T follicular helper cell (primary cell): ENCODE measurements at places on chromosomes 2 and 18.

DNA sequence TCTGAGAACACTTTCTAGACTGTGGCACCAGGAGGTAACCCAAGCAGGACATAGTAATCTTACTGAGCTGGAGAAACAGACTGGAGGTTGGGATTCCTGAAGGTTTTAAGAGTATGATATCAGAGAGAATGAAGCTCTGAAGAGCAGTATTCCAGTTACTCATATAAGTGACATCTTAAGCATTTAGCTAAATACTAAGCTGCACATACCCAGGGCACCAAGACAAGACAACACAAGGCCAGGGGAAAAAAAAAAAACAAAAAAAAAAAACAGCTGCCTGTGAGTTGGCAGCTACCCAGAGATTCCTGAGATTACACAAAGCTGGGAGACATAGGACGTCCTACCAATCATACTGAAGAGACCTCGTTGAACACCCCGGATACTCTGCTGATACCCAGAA is 175.8 kb downstream of the SRBD1 start:
- DNase-seq, result no peak

DNA sequence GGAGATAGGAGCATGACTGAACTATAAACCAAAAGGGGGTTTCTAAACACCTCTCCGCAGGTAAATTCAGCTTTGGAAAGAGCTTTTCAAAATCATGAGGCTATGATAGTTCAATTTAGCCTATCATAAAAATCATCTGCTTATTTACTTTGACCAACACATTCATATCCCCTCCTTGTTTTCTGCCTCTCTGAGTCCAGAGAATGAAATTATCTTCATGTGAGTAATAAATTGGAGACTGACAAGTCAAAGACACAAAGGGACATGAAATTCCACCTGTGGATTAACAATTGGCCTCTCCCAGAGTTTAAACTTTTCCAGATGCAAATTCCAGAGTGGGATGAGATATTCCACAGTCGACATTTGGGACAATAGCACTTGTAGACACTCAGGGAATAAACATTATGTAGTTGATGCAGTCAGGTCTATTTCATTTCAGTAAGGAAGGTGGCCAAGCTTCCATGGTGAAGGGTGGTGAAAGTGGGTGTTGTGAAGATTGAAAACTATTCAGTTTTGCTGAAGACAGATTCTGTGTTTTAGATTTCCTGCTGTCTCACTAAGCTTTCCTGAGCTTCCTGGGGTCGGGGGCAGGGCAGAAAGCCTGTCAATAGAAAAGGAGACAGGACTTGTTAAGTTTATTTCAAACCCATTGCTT is 84.7 kb downstream of the CDC42EP3 start:
- no peak for DNase-seq

- no peak for DNase-seq
Observed at GRCh38 chr18:3726238-3726951, 276.4 kb downstream of the TGIF1 start.

DNA sequence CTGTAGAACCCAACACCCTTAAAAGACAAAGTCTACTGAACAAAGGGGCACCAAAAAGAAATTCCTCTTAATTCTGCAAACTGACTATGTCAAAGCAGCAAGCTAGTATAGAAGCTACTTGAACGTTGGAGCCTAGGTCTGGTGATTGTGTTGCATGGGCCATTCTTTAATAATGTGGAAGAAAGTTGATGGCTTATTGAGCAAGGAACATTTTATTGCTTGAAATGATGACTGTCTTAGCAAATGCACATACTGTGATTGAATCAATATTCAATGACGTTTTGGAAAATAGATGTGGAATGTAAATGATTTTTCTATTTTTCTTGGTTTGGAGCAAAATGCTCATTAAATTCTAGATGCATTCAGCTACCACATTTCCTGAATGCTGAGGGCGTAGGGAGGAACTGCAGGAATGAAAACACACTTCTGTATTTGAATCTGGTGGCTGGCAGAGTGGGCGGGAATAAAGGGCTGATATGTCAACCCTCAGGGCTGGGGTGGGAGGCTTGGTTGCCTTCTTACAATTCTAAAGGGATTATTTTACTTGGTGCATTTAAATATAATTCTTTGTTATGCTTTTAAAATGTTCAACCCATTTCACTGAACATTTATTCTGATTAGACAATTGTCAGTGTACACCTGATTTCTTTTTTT is 26.5 kb downstream of the MYO3B start:
- no peak for DNase-seq

- no peak for DNase-seq
Observed at GRCh38 chr2:42979416-42979869, 187.1 kb upstream of the HAAO start.

DNA sequence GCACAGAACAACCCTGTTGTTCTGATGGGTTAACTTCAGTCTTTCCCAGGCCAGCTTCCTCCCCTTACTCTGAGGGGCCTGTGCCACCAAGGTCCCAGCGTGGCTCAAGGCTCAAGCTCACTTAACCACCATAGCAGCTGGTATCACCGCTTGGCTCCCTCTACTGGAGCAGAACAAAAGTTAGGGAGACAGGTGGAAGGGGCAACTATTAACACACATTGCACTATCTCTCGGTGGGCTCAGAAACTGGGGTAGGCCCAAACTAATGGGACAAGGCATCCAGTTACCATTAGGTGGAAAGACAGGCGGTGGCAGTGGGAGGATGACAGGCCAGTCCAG is 88.7 kb upstream of the ATL2 start:
- no peak for DNase-seq

DNA sequence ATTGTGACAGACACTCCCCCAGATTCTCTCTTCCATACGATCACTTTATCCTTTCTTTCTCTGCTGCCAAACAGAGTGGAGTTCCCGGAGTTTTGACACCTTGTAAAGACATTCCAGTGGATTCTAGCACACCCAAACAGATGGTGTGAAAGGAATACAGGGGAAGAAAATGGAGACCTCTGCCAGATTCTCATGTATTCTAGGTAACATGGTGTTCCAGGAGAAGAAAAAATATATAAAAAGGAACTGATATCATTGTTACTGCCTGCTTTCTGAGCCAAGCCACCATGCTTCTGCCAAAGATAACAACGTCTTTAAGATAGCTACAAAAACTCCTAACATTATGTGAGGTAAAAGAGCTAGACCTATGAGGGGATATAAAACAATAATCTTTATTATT is 136.5 kb downstream of the TXNL1 start:
- no peak for DNase-seq

GRCh38 chr2:162243715-162244114 is 470 bp upstream of the FAP start:
- DNase-seq, result no peak

DNA sequence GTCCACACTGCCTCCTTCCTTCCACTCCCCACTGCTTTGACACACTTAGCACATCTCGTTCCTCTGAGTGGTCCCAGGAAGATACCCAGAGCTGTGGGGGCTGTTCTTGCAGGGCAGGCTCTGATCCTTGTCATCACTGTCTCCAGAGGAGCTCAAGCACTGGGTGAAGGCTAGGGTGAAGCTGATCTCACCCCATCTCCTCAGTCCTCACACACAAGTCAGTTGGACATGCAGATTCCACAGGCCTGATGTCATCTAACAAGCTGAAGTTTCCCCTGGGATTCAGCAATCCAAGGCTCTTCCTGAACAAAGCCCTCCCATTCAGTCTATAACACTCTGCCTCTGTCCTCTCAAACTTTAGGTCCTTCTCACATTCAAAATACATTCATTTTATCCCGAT is 90.6 kb upstream of the RAB6C start:
- no peak for DNase-seq

DNA sequence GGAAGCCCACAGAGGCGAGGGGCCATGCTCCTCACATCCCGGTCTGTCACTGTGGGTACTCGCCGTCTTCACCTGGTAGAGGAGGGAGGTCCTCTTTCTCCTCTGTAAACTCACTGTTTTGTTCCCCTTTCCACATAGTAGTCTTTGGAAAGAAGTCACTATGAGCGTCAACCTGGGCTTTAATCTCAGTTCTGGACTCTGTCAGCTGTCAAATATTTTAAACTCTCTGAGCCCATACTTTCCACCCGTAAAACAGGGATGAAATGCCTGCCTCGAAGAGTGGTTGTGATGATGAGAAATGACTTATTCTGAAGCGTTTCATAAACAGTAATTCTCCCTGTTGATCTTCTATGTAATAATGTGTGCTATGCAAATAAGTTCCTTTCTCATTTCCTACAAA is 547.1 kb upstream of the SOX11 start:
- no peak for DNase-seq

GRCh38 chr2:15195813-15196212 is 365.3 kb downstream of the NBAS start:
- DNase-seq, result no peak

- DNase-seq, result no peak
Observed at GRCh38 chr18:4808891-4809290, 353.8 kb upstream of the DLGAP1 start.

- DNase-seq, result no peak
Observed at GRCh38 chr18:34923911-34924310, 117.3 kb upstream of the MAPRE2 start.

DNA sequence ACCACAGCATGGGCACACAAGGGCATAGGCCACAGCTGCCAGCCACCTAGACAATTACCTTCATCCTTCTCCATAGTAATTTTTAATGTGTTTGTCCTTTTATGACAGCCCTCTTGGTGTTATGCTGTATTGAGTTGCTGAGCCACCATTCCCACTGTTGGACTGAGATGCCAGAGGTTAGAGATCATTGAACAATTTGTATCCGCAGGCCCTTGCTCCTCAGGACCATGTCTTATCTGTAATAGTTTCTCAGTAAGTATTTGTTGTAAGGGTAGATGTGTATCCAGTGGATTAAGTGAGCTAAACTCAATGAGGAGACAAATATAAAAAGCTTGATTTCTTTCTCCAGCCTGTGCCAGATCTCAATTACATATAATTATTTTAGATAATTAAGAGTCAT is 832.8 kb upstream of the ID2 start:
- no peak for DNase-seq

DNA sequence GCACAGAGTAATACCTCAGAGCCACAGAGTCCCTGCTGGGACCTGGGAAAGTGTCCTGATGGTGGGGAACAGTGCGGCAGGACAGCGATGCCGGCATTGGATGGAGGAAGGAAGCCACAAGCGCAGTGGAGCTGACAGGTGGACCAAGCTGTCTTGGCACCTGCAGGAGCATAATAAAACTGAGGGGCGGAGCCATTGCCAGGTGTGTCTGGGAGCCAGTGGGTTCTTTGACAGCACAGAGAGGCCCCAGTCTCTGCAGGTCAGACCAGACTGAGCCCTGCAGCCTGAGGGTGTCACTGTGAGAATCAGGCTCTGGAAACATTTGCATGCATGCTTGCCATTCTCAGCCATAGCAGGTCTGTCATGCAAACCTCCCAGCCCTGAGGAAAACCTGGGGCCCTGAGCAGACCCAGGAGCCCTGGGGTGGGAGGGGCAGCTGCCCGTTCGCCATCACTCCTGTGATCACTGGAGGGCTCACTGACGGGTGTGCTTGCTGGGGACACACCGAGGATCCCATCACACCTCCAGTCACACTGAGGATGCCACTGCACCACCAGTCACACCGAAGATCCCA is 210.5 kb upstream of the HDAC4 start:
- no peak for DNase-seq

- DNase-seq, result no peak
Observed at GRCh38 chr18:49178736-49179135, 228.0 kb upstream of the SMAD7 start.

- DNase-seq, result no peak
Observed at GRCh38 chr18:9868857-9869714, 16.7 kb upstream of the TXNDC2 start.

DNA sequence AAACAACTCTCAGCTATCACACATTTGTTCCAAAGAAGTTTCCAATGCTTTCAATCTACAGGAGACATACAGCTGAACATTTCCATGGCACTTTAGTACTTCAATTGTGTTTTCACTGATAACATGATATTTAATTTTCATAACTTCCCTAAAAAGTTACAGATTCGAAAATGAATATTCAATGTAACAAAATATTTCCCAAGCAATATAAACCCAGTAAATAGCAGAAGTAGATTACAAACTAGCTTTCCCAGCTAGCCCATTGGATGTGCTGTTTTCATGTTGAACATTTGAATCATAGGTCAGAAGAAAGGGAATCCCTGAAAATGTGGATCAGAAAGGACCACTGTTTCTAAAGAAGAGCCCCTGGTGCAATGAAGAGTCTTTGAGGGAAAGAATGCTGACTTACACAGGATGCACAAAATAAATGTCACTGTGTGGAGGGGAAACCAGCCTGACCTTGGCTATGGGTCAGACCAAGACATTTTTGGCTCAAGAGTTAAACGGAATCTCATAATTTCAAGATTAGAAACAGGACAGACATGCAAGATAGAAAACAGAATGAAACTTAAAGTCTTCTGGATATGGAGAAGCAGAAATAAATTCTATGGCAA is 22.5 kb downstream of the CYTIP start:
- no peak for DNase-seq

GRCh38 chr2:190530248-190530900 is 4.1 kb downstream of the NEMP2 start:
- DNase-seq, result no peak

GRCh38 chr2:45172760-45173392 is 163.6 kb upstream of the SIX2 start:
- no peak for DNase-seq

- no peak for DNase-seq
Observed at GRCh38 chr2:64812285-64812684, 158.6 kb upstream of the SERTAD2 start.

DNA sequence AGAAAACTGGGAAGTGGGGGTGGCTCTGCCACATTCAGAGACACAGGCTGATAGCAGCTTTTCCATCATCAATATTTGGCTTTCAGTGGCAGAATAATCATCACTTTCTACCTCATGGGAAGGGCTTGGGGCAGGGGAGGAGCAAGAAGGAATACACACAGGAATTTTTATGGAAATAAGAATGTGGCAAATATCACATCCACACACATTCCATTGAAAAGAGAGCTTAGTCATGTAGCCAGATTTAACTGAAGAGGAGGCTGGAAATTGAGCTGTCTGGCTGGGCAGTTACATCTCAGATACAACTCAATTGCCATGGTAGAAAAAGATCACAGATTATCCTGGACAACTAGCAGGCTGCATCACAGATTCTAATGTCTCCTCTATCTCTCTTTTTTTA is 1474.0 kb upstream of the ACVR2A start:
- DNase-seq, result no peak

DNA sequence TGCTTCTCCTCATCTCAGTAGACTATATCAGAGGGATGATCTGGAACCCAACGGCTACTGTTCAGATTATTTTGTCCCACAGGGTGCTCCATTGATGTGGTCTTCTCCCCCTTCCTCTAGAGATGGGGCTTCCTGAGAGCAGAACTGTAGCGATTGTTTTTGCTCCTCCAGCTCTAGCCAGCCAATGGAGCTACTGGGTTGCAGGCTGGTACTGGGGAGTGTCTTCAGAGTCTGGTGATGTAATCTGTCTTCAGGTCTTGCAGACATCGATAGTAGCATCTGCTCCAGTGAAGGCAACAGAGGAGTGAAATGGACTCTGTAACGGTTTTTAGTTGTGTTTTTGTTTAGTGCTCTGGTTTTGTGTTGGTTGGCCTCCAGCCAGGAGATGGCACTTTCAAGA is 621.9 kb downstream of the RNF144A start:
- DNase-seq, result no peak

DNA sequence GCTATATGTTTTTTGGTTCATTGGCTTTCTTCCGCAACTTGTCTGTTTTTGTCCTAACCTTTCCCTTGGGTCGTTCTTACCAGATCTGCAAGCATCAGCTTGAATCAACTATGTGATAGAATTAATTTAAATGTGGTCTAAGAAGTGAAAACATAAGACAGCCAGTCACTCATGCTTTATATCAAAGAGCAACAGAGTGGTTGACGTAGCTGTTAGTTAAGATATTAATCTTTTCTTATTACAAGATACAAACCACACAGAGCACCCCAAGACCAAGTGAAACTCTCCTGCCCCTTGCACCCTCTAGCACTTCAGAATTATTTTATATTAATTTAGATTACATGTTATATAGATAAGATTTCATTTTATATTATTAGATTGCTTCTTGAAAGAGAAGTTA is 15.2 kb downstream of the IL18RAP start:
- no peak for DNase-seq
